Endothelial cell (in vitro differentiated cells): ENCODE measurements at places on chromosomes 6 and 20.

- no peak for DNase-seq
These were observed 447.2 kb downstream of the FRK start for GRCh38 chr6:115613488-115613887.

DNA sequence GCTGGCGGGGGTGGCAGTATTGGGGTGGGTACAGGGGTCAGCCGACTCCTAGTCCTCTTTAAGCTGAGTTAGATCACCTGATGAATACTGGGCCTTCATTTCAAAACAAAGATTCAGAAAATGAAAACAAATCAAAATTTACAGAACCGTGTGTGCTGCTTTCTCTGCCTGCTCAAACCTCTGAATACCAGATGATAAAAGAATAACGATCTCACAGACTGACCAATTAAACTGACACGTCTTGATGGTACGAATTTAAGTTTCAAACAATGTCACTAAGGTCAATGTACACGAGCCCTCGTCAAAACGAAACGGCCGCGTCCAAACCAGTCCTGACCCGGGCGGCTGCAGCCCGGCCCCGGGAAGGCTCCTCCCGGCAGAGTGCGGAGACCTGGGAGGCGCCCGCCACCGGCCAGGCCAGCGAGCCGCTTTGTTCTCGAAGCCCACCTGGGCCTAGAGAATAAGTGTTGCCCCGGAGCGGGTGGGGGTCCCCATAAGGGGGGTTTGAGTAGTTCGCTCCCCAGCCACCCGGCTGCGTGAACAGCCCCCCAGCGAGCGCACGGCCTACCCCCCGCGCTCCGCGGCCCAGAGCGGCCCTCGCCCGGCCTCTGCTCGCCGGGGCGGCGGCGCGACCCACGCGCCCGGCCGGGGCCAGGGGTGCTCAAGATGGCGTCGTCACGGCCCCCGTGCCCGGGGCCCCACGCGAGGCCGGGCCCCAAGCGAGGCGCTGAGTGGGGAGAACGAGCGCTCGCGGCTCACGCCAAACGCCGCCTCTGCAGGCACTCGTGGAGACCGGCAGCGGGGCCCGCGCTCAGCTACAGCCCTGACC lies 728 bp downstream of the PSMA7 start:
- DNase-seq: peak; percentile 35

GRCh38 chr6:129555206-129555832 lies 154.7 kb downstream of the ARHGAP18 start:
- no peak for DNase-seq

GRCh38 chr20:57440678-57441509 lies 49.7 kb downstream of the RBM38 start:
- no peak for DNase-seq

DNA sequence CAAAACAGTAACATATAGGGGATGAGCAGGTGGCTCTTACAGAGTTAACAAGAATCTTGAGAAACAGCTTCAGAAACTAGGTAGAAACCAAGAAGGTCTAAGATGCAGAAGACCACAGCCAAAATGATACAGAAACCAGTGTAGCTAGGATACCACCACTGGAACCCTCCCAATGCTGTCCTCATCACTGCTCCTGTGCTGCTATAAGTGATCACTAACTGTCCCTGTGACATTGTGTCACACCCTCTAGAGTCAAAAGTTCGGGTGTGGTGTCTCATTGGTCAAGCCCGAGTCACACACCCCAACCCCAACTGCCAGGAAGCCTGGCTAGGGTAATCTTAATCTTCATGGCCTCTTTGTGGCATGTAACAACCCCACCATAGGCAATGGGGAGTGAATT lies 153.1 kb downstream of the RCAN2 start:
- no peak for DNase-seq

- no peak for DNase-seq
These were observed 1.5 kb upstream of the CAPN11 start for GRCh38 chr6:44157152-44157521.

DNA sequence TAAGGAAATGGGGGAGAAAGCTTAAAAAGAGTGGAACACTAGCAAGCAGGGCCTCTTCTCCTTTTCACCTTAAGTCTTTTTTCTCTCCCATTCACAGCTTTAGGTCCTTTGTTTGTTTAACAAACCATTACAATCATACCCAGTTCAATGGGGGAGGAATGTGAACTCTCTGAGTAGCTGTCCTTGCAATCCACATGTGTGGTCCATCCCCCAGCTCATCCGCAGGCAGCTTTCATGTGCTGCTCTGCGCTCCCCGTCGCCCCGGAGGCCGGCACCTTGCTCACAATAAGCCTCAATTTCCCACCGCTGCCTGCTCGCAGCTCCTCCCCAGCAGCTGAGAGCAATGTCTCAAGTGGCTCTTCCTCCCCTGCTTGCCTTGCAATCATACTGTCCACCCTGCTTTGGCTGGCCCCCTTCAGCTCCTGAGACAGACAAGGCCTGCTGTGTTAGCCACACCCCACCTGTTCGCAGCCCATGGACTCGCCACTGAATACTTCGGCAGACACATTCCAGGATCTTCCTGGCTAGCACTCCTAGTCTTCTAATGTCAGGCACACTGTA lies 49.1 kb downstream of the PLAGL1 start:
- DNase-seq: no peak

DNA sequence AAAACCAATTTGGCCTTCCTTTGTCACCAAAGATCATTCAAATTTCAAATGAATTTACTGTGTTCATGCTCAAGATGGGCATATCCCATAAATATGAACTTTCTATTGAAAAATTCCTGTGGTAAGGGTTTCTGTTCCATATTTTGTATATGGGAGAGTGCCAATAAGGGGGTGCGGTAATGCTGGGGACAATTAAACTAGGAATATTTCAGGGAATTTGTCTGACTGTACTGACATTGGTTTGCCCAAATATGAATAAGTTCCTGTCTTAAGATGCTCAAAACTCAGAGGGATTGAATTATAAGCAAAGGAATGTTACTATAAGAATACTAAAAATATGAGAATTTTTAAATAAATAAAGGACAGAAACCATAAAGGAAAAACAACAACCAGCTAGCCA lies 553.0 kb upstream of the MARCKS start:
- no peak for DNase-seq

DNA sequence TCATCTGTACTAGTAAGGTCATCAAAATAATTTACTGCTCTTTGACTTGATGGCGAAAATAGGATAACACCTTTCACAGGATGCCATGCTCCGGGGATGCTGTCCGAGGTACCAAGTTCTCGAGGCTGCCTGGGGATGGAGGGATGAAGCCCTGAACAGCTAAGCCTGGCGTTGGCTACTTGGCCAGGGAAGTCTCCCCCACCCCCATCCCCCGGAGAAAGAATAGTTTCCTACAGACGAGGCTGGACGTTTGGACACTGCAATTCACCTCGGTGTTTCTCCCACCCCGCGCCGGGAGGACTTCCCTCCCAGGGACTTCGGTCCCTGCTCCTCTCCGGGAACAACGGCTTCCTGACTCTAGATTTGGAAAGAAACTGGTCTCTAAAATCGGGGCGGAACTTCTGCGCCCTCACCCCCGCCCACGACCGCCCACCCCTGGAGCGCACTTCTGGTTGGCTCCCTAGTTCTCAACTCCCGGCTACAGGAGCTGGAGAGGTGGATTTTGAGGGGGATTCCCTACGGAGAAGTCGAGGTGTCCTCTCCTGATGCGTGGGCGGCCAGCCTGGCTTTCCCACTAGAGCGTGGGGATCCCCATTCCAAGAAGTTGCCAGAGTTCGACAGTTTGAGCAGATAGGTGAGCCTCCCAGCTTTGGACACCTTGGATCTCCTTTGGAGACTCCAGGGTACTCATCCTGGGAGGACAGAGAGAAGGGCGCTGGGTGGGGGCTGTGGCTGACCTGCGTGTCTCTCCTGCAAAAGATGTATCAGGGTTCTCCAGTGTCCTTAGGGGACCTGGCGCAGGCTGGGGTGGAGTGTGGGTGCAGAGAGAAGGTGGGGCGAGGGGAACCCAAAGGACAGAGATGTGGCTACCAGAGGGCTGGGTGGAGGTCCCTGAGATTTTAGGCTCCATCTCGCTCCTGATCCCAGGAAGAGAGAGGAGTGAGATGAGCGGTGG lies 1.1 kb downstream of the PCSK2 start:
- peak; percentile 41 for DNase-seq

DNA sequence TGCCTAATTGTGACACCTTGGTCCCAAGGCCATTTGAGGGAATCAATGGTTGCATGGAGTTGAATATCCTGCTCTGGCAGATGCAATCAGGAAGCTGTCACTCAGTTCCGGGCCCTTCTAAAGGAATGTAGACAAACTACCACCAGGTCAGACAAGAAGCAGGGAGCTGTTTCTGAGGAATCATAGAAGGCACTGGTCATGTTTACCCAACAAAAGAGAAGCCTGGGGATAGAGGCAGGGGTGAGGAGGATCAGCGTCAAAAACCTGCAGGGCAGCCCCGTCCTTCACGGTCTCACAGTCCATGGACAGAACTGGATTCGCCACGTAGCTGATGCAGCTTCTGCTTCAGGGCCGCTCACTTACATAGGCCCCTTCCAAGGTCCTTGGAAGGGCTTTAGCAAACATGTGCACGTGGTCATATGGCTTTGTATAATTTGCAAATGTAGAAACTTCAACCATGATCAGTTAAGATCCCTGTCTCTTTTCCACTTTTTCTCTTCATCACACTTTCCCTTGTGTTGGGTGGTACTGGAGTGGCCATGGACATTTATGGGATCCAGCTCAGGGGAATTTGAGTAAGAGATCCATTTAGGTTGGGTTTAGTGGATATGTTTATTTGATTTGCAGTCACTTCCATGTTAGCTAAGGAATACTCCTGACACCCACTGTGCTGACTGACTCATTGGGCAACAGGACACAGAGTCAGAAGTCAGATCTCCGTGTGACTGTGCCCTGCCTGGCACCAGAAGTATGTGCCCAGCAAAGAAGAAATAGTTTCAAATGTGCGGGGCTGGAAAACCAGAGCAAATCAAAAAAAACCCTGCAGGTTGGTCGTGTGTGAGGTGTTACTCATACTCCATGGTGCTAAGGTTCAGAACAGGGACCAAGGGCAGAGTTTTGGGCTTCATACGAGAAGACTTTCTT lies 60.0 kb upstream of the ZFAND3 start:
- no peak for DNase-seq

DNA sequence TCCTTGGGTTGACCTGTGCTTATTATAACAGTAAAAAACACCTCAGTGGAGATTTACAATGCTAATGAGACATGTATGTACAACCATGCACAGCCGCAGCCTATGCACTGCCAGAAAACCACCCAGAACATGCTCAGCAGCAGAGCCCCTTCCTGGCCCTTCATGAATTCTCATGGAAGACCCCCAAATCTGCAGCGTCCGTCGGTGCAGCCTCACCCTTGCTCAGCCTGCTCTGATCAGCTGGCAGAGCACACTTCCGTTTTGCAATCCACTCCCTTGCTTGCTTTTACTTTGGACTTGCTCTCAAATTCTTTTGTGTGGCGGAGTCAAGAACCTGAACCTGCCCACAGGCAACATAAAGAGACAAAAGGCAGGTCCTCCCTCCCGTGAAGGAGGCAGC lies 378.2 kb upstream of the SULF2 start:
- no peak for DNase-seq

- no peak for DNase-seq
These were observed 12.2 kb downstream of the KCNK17 start for GRCh38 chr6:39302011-39302410.

GRCh38 chr20:45365444-45365970 lies 2.6 kb downstream of the SYS1 start:
- DNase-seq: no peak
